Stimulated activated CD8-positive, alpha-beta memory T cell treated with anti-CD3 and anti-CD28 coated beads, Interleukin-7, amount 100 ng/mL, for 1 hour (primary cell): ENCODE measurements at places on chromosomes 2 and 18.

- no peak for DNase-seq
Measured at GRCh38 chr18:57052173-57052572, 94.7 kb upstream of the BOD1L2 start.

DNA sequence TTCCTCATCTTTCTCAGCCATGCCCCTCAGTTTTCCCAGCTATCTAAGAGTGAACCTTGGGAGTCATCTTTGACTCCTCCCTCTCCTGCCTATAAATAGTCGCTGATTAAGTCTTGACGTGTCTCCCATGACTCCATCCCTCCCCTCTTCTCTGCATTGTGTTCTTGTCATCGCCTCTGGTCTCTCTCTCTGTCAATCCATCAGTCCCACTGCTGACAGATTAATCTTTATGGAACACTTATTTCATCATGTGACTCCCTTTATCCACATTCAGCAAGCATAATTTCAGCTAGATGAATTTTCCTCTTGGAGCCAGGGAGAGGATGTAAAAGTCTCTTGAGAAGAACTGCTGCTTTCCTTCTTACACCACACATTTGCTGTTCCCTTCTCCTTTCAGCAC lies 9.4 kb downstream of the ADAM23 start:
- DNase-seq = no peak

GRCh38 chr18:32333781-32334180 lies 136.9 kb downstream of the GAREM1 start:
- no peak for DNase-seq

GRCh38 chr2:26488463-26489212 lies 10.7 kb upstream of the OTOF start:
- DNase-seq = no peak

GRCh38 chr2:238702276-238703052 lies 145.4 kb upstream of the TWIST2 start:
- no peak for DNase-seq

DNA sequence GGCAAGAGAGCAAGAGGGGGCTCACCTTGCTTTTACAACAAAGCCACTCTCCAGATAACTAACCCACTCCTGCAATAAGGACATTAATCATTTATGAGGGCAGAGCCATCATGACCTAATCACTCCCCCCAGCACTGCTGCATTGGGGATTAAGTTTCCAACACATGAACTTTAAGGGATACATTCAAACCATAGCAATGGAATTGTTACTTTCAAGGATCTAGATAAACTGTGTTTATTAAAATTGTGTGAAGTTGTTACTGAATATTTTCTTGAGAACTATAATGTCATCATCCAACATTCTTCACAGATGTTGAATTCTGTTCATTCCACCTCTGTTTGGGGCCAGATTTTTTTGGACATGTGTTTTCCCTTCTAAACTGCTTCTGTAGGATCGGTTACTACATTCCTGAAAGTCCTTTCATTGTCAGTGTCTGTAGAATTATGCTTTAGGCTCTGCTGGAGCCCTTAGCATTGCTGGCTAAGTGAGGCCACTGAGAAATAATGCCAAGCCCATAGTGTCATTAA lies 50.4 kb downstream of the SPATS2L start:
- no peak for DNase-seq

DNA sequence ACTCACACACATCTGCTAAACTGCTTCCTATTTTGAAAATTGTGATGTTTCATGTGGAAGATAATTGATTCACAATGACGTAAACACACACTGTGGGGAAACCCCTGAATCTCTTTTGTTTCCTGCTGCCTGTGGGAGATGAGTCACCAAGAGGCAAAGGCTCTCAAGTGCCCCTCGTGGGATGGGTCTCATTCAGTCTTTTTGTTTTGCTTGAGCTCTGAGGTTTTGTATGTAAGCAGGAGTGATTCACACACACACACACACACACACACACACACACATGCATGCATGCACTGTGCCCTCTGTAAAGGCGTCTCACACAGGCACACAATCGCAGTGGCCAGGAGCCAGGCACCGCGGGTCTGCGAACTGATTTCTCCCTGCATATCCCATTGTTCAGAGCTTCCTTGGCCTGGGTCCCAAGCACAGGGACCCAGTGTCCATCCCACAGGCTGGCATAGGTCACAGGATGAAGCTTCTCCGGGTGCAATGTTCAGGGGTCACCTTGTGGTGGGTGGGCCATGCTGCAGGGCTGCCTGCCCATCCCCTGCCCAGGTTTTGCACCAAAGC lies 12.1 kb upstream of the ARHGEF4 start:
- peak; percentile 26 for DNase-seq

- no peak for DNase-seq
Measured at GRCh38 chr2:147483911-147484310, 360.9 kb upstream of the ACVR2A start.

DNA sequence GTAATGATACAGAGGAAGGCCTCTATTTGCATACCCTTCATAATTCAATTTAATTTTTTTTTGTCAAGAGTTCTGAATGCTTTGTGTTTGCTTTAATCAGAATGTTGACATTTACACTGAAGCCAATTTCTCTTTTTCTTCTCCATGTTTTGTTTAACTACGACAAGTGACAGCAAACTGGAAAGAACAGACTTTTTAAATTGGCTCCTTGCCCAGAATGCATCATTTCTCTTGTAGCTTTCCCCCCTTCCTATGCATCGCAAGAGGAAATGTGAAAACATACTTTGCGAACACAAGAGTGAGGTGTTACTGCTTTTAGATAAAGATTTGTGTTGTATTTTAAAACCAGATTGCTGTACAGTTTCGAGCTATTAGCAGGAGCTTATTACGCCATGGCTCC lies 955.2 kb upstream of the CELF4 start:
- DNase-seq = no peak

DNA sequence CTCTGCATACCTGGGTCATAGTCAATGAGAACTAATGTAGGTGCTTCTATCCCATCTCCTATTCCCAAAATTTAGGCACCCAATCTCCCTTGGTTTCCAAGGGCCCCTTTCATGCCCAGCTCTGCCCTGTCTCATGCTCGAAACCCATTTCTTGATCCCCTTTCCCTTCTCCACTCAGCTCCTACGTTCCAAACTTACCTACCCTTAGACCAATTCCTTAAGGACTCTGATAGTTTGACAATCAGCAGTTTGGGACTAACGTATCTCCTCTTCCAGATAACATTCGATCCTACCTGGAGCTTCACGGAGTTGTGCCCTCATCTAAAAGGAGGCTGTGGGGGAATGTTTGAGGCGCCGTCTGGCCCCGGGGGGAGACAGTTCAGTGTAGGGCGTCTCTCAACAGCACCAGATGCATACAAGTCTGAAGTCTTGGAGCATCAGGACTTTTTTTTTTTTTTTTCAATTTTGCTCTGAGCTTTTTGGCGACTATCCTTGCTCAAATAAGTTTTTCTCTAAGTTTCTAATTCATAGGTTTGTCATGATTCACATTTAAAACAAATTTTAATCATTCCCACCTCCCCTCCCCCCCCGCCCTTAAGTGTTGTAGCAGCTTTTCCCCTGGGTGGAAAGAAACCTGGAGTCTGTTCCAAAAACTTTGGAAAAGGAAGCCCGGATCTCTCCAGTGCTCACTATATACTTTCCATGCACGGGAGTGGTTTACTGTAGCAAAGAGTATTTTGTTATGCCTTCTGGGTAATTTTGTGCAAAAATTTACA lies 141.2 kb upstream of the LGALSL start:
- no peak for DNase-seq

- no peak for DNase-seq
Measured at GRCh38 chr2:164412831-164413230, 208.5 kb downstream of the GRB14 start.

DNA sequence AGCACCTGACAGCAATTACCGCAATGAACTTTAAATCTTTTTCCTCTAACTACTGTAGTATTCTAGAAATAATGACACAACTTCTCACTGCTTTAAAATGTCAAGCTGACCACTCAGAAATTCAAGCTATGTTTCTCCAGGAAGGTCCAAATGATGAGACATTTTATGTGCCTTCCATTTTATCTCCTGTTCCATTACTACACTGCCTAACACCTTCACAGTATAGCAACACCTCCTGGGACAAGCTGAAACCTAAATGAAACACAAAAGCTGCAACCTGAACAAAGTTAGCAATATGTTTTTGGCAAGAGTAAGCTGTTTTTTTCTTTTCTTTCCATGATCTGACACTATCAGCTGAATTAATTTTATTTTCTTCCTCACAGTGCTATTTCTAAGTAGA lies 81.9 kb downstream of the IKZF2 start:
- no peak for DNase-seq

GRCh38 chr2:138495384-138495783 lies 6.2 kb upstream of the SPOPL start:
- no peak for DNase-seq

- DNase-seq = no peak
Measured at GRCh38 chr2:201257381-201257955, 2.9 kb upstream of the CASP8 start.

GRCh38 chr18:47591429-47591828 lies 339.0 kb downstream of the SMAD2 start:
- no peak for DNase-seq

GRCh38 chr2:101830555-101830954 lies 133.0 kb downstream of the MAP4K4 start:
- DNase-seq = no peak

DNA sequence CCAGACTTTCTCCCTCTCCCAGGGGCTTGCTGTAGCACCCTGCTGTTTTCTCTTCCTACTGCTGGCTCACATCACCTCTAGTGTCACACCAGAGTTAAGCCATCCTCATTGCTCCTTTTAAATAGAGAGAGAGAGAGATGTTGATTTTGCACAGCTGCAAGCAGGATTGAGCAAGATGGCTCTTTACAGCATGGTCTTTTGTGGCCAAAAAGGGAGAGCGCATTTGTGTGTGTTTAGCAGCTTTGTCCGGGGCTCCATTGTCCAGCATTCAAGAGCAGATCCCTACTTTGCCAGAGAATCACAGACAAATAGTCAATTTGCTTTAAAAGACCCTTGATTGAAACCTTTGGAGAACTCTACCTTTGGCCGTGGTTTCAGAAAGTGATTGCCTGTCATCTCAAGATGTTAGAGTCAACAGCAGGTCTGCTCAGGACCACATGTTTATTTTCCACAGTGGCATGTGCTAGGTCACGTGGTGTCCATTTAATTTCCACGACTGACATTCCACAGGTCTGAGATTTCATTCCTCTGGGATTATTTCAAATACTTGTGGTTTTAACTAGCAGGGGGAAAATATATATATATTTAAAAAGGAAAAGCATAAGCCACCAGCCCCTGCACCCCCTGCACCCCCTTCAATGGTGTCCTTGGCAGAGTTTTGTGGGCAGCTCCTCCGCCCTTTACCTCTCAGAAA lies 359.9 kb upstream of the SLC14A2 start:
- DNase-seq = no peak

DNA sequence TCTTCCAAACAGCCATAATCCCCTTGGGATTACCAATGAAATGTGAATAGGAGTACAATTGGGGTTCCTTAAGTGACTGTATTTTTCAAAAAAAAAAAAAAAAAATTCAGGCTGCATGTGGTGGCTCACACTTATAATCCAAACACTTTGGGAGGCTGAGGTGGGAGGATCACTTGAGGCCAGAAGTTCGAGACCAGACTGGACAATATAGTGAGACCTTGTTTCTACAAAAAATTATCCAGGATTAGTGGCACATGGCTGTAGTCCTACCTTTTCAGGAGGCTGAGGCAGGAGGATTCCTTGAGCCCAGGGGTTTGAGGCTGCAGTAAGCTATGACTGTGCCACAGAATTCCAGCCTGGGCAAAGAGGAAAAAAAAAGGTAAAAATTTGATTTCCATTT lies 189.6 kb upstream of the GATA6 start:
- no peak for DNase-seq

DNA sequence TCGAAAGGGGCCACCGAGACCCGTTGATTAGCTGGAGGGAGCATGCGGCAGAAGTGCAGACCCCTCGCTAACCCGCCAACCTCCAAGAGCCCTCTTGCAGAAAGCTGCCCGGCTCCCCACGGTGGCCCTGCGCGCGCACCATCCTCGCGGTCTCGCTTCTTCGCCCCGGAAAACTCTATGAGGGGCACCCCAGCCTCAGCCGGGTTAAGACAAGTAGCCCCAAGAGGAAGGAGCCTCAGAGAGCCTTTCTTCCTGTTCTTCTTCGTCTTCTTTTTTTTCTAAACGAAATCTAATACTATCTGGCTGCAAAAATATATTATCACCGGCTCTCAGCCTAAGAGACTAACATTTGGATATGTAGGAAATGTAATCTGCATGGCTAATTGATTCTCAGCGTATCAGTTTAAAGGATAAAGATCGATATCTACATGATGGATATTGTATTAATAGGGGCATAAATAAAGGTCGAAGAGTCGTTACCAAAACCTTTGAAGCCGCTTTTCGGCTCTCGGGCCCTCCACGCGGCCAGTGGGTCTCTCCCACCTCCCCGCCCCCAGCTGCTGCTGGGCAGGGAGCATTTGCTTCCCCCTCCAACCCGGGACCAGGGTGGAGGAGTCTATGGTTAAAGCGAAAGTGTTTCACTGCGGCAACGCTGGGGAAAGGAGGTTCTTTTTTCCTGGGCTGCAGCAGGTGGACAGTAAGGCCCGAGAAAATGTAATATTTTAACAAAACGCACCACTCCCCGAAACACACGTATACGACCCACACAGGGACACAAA lies 6.1 kb upstream of the PAX3 start:
- no peak for DNase-seq

GRCh38 chr18:58997811-58998337 lies 133.2 kb downstream of the ZNF532 start:
- DNase-seq = no peak

DNA sequence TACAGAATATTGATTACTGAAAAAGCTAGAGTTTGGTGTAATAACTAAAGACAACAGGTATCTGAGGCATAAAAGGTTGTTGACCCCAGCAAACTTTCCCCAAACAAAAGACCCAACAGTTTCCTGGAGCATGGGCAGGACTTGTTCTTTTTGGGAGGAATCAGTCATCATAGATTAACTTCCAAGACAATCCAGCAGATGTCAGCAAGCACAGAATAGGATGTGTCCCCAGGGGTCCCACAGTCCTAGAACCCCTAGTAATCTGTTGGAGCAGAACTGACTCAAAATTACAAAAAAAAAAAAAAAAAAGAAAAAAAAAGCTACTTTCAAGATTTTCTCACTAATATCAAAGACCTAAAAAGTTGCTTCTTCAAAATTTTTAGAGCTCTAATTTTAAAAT lies 564.7 kb upstream of the SLC39A10 start:
- DNase-seq = no peak
